ENCODE measurements at places on chromosomes 6 and 20.

GRCh38 chr20:32737371-32738223 lies 5.7 kb downstream of the COMMD7 start:
- no peak for DNase-seq

DNA sequence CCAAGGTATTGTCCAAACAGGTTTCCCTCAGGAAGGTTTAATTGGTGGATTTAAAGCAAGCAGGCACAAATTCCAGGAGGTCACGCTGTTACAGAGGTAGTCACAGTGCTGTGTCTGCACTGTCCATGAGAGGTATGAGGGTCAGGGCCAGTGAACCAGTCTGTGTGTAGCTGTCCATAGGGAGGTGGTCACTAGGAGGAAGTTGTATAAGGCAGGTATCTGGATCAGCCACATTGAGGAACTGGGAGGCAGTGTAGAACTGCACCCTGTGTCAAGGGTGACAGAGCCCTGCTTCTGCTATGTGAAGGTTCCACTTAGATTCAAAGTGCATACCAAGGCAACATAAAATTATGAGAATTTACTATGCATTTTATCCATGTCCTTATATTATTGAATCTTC lies 73.3 kb downstream of the MAP3K4 start:
- DNase-seq, result no peak

GRCh38 chr6:2680264-2680922 lies 70.3 kb downstream of the MYLK4 start:
- no peak for DNase-seq

DNA sequence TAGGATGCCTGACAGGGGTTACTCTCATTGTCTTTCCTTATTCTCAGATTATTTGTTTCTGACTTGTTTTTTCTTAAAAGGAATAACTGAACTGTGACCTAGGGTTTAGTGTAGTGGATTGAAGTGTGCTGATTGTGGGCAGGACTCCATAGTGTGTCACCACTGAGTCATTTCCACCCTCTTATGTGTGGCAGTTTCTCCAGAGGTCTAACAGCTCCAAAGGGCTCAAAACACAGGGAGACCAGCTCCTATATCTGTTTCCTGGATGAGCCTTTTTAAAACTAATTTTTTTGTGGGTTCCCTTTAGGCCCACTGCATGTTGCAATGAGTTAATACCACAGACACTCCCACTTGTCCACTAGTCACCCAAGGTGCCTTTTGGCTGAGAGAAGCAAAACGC lies 951.1 kb upstream of the ADGRB3 start:
- no peak for DNase-seq

DNA sequence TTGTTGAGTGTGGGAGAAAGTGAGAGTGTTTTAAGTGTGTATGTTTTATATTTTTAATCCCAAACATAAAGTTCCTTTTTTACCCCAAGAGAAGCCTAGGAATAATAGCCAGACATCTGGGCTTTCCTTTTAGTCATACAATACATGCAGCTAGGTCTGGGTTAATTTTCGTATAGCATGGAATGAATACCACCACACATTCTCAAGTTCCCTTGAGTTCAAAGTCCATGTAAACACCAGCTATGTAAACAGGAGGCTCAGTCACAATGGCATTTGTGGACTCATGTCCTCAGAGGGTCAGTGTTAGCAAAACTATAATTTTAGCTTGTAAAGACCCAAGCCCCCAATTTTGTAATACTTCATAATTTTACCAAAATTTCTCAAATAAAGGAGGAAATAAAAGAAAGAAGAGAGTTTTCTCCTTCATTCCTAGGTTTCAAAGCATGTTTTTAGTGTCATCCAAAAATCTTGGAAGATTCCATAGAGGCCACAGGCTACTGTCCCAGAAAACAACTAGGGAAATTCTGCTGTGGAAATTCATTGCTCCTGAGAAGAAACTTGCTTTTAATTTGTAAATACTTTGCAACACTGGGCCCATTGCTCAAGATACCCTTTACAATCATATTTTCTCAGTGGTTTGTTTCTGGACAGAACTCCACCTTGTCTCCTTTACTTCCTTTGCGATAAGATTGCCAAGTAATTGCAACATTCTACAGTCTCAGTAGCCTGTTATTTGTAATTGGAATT lies 671.2 kb downstream of the COL12A1 start:
- no peak for DNase-seq

GRCh38 chr6:21678990-21679389 lies 85.4 kb downstream of the SOX4 start:
- no peak for DNase-seq
